ENCODE measurements at places on chromosomes 3 and 15.

- DNase-seq, result no peak
Observed at GRCh38 chr15:100311154-100311625, 30.6 kb downstream of the ADAMTS17 start.

GRCh38 chr15:74869726-74870407 is 3.3 kb downstream of the SCAMP2 start:
- DNase-seq, result no peak

- no peak for DNase-seq
Observed at GRCh38 chr15:36914466-36914865, 185.9 kb downstream of the MEIS2 start.

GRCh38 chr3:24533561-24534193 is 39.0 kb upstream of the THRB start:
- DNase-seq, result no peak

DNA sequence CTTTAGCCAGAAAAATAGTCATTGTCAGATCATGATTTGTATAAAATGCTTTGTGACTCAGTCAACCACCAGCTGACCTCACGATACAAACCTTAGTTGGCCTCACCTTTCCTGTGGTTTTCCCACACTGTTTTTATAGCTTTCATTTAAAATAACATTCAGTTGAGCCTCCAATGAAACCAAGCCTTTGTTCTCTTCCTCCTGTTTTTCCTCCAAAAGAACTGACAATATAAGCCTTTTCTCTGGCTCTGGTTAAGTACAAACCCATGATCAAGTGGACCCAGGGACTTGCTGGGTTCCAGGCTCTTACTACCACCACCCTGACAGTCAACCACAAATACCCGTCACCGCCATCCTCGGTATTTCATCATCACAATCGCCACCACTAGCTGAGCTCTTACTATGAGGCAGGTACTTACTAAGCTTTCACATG is 81.7 kb downstream of the TAMM41 start:
- no peak for DNase-seq

- no peak for DNase-seq
Observed at GRCh38 chr3:37999836-38000235, 9.2 kb downstream of the VILL start.

GRCh38 chr3:132352556-132353143 is 35.4 kb downstream of the ACP3 start:
- DNase-seq, result peak; percentile 49

DNA sequence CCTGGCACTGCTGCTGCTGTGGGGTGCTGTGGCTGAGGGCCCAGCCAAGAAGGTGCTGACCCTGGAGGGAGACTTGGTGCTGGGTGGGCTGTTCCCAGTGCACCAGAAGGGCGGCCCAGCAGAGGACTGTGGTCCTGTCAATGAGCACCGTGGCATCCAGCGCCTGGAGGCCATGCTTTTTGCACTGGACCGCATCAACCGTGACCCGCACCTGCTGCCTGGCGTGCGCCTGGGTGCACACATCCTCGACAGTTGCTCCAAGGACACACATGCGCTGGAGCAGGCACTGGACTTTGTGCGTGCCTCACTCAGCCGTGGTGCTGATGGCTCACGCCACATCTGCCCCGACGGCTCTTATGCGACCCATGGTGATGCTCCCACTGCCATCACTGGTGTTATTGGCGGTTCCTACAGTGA is 2.1 kb downstream of the GRM2 start:
- no peak for DNase-seq

GRCh38 chr3:194522579-194523046 is 35.8 kb upstream of the ATP13A3 start:
- DNase-seq, result no peak

- no peak for DNase-seq
Observed at GRCh38 chr3:16484984-16485383, 28.5 kb downstream of the RFTN1 start.

DNA sequence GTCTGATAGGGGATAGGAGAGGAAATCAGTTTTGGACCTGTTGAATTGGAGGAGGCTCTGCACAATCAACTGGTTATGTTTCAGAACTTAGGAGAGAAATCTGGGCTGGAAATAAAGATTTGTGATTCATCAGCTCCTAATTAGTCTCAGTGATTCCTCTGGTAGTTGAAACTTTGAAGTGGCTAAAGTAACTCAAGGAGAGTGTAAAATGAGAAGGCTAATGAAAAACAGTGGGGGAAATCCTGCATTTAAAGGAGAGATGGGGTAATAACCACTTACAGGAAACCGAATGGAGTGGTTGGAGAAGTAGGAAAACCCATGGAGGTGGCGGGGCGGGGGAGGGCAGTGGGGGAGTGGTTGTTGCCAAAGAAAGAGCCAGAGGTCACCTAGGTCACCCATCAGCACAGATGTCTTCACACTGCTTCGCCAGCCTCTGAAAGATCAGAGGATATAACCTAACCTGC is 32.6 kb downstream of the MAP2K5 start:
- no peak for DNase-seq

DNA sequence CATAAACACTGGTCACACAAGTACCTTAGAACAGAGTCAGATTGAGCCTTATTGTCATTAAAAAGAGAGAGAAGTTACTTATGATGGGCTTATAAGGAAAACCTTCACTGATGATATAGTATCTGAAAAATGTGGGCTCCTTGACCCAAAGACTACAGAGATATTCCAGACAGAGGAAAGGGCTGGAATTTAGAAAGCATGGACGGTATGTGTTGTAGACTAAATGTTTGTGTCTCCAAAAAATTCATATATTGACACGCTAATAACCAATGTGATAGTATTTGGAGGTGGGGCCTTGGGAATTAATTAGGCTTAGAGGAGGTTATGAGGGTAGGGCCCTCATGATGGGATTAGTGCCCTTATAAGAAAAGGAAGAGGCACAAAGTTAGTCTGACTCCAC is 61.0 kb upstream of the DAZL start:
- no peak for DNase-seq

DNA sequence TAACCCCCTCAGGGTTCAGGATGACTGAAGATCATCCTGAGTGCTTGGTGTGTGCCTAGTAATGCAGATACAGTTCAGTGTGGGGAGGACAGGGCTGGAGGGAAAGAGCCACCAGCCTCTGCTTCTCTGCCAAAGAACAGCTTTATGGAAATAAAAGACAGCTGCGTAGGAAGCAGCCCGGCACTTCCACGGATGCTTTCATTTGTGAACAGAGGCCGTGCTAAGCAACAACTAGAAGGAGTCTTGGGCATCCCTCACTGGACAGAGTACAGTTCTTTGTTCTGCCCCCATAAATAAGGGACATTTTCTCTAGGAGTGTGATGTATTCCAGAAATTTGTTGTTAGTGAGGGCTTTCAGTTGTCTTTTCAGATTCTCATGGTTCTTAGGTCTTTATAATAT is 194.8 kb upstream of the RGMA start:
- no peak for DNase-seq

- no peak for DNase-seq
Observed at GRCh38 chr3:115787818-115788217, 164.5 kb downstream of the GAP43 start.

DNA sequence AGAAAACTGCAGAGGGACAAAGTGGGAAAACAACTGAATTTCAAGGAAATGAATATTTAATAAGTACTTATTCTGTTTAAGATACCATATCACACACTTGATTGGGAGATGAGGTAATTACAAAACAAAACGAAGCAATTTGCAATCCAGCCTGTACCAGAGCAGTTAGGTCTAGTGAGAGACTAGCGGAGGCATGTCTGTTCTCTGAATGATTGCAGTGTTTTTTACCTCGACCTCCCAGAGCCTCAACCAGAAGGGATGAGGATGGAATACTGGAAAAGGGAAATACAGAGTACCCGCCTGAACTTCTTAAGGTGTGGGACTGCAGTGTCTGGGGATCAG is 59.5 kb downstream of the PIK3CB start:
- DNase-seq, result no peak

GRCh38 chr3:42183991-42184632 is 81.9 kb downstream of the CCK start:
- DNase-seq, result no peak

DNA sequence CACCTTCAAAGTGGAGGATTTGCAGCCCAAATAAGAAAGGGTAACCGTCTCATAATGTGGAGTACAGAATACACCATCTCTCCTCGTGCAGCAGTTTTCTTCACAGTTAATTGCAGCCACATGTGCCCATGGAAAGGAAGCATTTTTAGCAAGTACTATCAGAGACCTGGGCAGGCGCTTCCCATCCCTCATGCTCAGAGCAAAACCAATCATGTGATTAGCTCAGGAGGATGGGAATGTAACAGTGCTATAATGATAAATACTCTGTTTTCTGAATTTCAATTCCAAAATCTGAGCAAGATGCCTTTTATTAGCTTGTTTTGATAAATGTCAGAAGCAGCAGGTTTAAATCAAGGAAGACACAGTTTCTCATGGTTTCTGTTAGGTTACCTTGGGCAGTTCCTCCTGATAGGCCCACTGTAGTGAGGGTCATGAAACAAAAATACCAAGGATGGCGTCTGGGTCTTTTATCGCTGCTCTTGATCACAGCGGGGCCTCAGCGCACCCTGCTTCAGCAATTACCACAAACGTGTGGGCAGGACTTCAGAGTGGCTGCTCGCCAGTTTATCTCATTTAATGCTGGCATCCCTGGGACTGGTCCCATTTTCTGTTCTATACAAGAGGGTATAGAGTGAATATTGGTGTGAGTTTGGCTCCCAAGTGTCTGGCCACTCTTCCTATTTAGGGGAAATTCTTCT is 92.6 kb upstream of the VGLL4 start:
- DNase-seq, result no peak

DNA sequence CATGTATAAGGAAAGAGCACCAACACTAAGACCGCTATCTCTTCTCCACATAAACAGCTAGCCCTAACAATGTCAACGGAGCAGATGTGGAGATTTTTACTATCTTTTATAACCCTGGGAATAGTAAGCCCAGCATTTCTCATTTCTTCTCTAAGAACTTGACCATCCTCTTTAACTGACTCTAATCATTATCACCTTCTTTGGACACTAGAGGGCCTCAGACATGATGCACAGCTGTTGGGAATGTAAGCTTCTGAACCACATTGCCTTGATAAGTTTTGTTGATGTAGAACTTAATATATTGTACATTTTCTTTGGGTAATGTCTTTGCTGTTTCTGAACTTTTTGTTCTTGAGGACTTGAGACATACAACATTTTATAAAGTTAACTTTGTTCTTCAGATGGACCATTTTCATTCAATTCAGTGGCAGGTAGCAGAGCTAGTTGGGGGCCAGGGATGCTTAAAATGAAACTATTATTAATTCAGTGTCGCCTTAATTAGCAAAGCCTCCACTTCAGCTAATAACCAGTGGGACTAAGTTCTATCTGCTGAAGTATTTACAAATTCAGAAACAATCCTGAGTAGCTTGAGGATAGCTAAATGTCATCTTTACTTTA is 9.6 kb upstream of the TAGLN3 start:
- DNase-seq, result no peak

DNA sequence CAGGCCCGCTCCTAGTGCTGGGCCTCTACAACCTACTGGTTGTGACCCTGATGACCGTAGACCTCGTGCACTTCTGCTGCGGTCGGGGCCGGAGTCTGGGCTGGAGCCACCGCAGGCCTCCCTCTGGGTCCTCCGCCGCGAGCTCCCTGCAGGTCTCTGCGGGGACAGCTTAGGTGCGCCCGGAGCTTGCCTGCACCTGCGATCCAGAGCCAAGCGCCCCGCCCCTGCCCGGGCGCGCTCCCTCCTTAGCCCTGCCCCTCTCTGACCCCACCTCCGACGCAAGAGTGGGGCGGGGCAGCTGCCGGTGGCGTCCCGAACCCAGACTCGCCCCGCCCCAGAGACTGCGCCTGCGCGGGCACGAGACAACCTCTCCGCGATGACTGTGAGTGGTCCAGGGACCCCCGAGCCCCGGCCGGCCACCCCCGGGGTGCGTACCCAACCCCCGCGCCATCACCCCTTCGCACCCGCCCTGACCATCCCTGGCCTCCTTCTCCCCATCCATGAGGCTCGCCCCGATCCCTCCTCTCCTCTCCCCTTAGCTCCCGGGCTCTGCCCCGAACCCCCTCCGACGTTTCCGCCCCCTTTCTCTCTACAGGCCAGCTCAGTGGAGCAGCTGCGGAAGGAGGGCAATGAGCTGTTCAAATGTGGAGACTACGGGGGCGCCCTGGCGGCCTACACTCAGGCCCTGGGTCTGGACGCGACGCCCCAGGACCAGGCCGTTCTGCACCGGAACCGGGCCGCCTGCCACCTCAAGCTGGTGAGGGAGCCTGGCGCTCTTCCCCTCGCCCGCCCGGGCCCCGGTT is at the start of gene UNC45A:
TSS of gene UNC45A (plus strand) at position 337 of the 803 bp plus-strand sequence. CDS start at position 377, 40 bp downstream.
- peak; percentile 92 for DNase-seq

- no peak for DNase-seq
Observed at GRCh38 chr3:53616321-53616720, 121.9 kb downstream of the CACNA1D start.

GRCh38 chr3:37461485-37462000 is 287.2 kb upstream of the LRRFIP2 start:
- DNase-seq, result no peak

- no peak for DNase-seq
Observed at GRCh38 chr3:19662486-19662885, 271.5 kb downstream of the EFHB start.

DNA sequence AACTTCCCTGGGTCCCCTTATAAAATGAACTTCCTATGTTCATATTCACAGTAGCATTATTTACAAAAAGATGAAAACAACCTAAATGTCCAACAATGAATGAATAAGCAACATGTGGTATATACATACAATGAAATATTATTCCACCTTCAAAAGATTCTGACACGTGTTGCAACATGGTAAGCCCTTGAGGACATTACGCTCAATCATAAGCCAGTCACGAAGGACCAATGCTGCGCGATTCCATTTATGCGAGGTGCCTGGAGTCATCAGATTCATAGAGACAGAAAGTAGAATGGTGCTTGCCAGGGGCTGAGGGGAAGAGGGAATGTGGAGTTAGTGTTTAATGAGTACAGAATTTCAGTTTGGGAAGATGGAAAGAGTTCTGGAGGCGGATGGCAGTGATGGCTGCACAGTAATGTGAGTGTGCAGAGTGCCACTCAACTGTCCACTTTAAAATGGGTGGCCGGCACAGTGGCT is 88.8 kb upstream of the ALDH1A3 start:
- no peak for DNase-seq

- no peak for DNase-seq
Observed at GRCh38 chr3:194661374-194661773, 10.6 kb downstream of the LSG1 start.

DNA sequence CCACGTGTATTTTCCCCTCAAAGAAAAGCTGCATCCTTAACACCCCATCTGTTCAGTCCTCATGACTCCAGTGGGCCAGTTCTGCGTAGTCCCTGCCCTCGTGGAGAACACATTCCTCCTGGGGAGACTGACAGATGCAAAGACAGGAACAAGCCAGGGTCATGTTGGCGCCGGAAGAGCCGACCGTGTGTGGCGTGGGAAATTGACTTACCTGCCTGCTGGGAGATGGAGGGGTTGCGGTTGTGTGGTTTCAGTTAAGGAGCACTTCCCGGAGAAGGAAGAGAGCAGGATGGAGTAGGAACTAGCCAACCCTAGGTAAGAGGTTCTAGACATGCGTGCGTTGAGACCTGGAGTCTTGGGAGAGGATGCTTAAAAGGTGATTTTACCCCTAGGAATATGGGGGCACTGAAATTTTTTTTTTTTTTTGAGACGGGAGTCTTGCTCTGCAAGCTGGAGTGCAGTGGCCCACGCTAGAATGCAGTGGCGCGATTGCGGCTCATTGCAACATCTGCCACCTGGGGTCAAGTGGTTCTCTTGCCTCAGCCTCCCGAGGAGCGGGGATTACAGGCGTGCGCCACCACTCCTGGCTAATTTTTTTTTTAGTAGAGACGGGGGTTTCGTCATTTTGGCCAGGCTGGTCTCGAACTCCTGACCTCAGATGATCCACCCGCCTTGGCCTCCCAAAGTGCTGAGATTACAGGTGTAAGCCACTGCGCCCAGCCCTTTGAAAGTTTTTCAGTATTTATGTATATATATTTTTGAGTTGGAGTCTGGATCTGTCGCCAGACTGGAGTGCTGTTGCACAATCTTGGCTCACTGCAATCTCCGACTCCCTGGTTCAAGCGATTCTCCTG is 1.4 kb downstream of the VHL start:
- no peak for DNase-seq

All from stimulated activated CD8-positive, alpha-beta memory T cell treated with anti-CD3 and anti-CD28 coated beads, Interleukin-15, amount 100 ng/mL, for 1 hour (primary cell).